Ecto neural progenitor cell (in vitro differentiated cells): ENCODE measurements at places on chromosomes 4 and X.
A peak's percentile ranks its signal among the peaks of the same experiment; 100 is the strongest.

GRCh38 chr4:185638548-185639301 is 103.4 kb upstream of the PDLIM3 start:
- DNase-seq = no peak

- no peak for DNase-seq
Measured at GRCh38 chr4:6229671-6230501, 29.5 kb upstream of the JAKMIP1 start.

GRCh38 chr4:155529272-155529671 is 137.4 kb upstream of the GUCY1A1 start:
- DNase-seq = no peak

DNA sequence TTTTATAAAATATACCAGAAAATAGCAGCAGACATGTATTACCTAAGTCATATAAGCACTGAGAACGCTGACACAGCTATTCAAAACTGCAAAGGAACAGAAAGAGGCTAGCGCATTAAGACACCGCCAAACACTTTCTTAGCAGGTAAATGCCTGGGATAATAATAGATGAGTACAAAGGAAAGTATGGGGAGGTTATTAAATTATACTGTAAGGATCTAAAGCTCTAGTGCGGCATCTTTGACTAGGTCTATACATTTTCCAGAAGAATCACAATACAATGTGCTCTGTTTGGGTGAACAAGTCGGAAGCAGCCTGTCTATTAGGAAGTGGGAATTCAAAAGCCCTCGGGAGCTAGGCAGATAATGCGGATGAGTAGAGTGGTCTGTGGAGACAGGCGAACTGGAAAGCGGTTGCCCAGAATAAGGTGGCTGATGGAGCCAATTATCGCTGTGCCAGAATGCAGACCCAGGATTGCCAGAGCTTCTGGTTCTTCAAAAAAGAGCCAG is 443.6 kb upstream of the TENM3 start:
- DNase-seq = no peak

GRCh38 chrX:153633048-153633447 is 14.0 kb upstream of the DUSP9 start:
- DNase-seq = no peak

GRCh38 chrX:102517326-102517725 is 787 bp upstream of the TMSB15A start:
- no peak for DNase-seq

- DNase-seq = no peak
Measured at GRCh38 chrX:99703473-99703872, 706.6 kb downstream of the PCDH19 start.

GRCh38 chr4:5399790-5400421 is 308.5 kb downstream of the EVC2 start:
- DNase-seq = peak; percentile 55

- DNase-seq = no peak
Measured at GRCh38 chr4:155582971-155583437, 83.6 kb upstream of the GUCY1A1 start.

DNA sequence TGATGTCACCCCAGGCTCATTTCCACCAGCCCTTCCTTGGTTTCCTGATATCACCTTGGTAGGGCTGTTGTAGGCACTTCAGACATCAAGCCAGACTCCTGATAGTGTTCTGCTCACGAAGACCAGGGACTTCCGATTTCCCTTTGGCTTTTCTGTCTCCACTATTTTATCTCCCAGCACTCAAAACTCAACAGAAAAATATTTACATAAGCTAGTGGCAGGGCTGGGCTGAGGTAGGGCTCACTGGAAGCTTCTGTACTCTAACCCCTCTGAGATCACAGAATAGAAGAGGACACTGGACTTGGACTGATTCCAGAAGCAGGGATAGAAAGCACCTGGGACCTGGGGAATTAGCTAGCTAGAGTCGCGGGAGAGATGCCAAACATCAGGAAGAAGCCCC is 34.4 kb upstream of the EFNB1 start:
- no peak for DNase-seq

DNA sequence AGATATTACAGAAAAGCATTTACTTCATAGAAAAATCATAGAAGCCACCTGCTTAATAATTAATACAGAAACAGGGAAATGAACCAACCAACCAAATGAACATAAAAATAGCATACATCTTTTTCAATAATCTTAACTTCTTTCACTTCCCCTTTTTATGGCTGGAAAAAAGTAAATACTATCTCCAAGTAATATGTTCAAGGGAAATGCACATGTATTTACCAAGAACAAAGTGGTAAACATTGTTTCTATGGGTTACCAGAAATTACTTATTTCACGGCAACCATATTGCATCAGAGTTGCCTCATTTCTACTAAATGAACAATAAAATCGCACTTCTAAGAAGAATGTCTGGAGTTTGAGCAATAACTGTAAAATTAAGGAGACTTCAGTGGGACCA is 321.3 kb downstream of the TMA16 start:
- no peak for DNase-seq

DNA sequence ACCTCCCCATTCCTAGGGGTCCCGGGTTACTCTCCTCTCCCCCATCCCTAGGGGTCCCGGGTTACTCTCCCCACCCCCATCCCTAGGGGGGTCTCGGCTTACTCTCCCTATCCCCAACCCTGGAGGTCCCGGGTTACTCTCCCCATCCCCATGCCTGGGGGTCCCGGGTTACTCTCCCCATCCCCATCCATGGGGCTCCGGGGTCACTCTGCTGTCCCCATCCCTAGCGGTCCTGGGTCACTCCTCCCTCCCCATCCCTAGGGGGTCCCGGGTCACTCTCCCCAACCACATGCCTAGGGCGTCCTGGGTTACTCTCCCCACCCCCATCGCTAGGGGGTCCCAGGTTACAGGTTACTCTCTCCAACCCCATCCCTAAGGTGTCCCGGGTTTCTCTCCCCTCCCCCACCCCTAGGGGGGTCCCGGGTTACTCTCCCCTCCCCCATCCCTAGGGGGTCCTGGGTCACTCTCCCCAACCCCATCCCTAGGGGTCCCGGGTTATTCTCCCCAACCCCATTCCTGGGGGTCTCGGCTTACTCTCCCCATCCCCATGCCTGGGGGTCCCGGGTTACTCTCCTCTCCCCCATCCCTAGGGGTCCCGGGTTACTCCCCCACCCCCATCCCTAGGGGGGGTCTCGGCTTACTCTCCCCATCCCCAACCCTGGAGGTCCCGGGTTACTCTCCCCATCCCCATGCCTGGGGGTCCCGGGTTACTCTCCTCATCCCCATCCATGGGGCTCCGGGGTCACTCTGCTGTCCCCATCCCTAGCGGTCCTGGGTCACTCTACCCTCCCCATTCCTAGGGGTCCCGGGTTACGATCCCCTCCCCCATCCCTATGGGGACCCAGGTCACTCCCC is 821 bp downstream of the ASMTL start:
- peak; percentile 54 for DNase-seq

- DNase-seq = no peak
Measured at GRCh38 chr4:143360838-143361625, 24.4 kb downstream of the GAB1 start.
